ENCODE measurements at places on chromosomes 3 and 15.

DNA sequence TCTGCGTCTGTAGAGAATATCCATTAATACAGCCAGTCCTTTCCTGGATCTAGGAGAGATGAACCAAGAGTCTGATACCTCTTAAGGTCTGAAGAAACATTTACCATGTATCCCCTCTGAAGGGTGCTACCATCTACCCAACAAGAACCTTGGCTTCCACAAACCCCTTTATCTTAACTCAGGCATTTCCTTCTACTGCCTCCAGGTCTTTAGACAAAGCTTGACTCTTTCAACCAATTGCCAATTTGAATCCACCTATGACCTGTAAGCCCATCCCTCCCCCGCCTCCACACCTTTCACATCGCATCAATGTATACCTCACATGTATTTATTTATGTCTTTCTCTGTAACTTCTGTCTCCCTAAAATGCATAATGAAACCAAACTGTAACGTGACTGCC, 139.5 kb downstream of the SNRK start:
- no peak for DNase-seq

- no peak for DNase-seq
Observed at GRCh38 chr15:90597577-90597976, 67.9 kb downstream of the CRTC3 start.

- DNase-seq: no peak
Observed at GRCh38 chr3:117708601-117709000, 999.0 kb downstream of the TUSC7 start.

DNA sequence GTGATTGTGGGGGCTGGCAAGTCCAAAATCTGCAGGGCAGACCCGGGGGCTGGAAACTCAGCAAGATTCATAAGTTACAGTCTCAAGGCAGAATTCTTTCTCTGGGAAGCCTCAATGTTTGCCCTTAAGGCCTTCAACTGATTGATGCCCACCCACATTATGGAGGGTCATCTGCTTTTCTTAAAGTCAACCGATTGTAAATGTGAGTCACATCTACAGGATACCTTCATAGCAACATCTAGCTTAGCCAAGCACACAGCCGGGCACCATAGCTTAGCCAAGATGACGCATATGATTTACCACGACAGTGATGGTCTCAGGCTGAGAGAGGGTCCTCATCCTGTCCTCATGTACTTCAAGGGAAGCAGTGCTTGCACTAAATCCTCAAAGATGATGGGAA, 43.5 kb downstream of the IDH2 start:
- no peak for DNase-seq

DNA sequence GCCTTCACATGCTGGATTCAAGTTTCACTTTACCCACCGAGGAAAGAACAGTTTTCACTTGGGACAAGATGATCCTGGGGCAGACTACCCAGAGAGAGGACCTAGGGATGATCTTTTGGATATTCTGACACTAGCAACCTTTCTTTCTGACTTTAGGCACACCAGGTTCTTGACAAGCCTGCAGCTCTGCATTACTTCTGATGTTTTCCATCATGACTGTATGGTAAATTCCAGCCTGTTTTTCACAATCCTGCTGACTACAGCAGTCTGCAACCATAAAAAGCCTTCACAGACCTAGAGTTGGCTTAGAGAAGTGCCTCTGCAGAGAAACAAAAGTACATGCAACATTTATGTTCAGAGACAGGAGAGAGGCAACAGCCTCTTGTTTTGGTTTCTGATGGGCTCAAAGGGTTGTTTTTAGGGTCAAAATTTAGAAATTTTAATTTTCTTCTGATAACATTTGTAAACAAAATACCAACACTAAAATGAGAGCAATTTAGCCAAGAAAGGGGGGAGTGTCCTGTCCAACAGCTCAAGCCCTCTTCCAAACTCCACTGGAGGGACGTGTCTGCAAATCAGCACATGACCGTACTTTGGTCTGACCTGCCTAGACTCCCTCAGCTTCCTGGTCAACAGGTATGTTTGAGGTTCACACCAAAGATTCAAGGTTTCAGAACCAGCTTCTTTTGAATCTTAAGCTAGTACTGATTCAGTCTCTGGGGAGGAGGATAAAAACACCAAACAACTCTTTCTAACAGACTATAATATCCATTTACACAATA, 799 bp downstream of the ABI3BP start:
- DNase-seq: no peak

GRCh38 chr3:73215281-73215680, 153.8 kb downstream of the EBLN2 start:
- DNase-seq: no peak

DNA sequence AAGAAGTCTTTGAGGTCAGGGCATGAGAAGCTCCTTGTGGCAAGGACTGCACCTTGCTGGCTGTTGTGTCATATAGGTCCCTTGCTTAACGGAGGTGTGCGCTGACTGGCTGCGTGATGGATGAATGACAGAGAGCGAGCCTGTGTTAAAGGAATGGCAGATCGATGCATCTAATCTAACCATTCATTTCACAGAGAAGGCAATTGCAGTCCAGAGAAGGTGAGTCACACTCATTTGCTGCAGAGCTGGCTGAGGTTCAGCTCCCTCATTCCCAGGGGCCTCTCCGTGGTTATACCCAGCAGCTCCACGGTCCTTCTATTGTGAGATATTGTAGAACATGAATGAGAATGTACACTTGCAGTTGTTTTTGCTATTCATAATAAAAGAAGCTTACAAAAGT, 289.3 kb downstream of the EPHB1 start:
- DNase-seq: no peak

- DNase-seq: no peak
Observed at GRCh38 chr3:64705946-64706345, 18.1 kb upstream of the ADAMTS9 start.

DNA sequence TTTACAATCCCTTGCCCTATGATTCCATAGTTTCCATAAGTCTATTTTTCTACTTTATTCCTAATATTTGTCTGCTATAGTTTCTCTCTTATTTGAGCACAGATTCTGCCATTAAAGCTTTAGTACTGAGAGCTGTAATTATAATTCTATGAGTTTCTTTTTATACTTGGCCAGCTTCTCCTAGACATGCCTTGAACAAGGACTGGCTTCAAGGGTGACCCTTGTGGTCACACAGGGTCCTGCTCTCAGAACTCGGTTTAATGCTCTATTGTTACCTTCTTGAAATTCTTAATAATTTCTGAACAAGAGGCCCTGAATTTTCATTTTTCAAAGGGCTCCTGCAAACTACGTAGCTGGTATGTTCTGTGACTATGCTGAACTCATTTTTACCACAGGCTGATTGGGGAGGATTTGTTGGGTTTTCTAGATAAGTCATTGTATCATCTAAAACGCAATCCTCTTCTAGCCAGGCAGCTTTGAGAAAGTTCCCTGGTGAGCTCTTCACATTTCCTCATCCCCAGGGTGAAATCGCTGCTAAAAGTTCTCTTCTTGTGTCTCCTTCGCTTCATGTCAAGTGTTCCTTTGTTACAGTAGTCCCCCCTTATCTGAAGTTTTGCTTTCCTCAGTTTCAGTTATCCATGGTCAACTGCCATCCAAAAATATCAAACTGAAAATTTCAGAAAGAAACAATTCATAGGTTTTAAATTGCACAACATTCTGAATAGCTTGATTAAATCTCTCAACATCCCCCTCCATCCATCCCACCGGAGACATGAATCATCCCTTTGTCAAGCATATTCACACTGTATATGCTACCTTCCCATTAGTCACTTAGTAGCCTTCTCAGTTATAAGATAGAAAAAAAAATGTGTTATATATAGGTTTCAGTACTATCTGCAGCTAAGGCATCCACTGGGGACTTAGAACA, 12.6 kb upstream of the PLCL2 start:
- DNase-seq: no peak

- no peak for DNase-seq
Observed at GRCh38 chr3:105780107-105780506, 88.7 kb downstream of the CBLB start.

- no peak for DNase-seq
Observed at GRCh38 chr3:194224471-194225417, 88.8 kb downstream of the HES1 start.

DNA sequence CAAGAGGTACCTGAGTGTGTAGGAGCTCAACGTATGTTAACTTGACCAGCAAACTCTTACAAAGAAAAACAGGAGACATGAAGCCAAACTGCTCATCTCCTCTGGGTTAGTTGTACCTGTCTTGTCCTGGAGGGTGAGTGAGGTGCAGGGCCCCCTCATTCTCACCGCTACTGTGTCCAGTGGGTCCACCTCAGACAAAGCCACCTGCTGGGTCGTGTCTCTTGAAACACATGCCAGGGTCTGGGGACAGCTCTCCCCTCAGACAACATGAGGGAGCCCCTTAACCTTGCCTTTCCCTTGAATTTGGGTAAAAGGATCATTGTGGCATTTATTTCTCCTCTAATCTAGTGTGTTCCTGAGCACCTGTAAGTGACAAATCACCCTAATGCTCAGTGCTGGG, 185.6 kb downstream of the TLE3 start:
- DNase-seq: no peak

DNA sequence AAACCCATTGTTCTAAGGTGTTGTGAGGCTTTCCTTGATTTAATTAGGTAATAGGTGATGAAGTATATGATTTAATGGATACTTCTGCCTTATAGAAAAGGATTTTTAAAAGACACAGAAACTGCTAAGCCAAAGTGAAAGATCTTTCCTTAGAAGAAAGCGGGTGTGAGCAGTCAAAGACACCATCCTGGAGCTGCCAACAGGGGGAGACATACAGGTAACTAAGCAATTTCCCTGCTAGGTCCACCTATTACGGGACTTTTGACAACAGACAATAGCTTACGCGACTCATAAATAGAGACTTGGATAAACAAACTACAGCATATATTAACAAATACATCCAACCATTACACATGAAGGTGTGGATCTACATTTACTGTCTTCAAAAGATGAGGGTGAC, 669.5 kb downstream of the SQOR start:
- no peak for DNase-seq

DNA sequence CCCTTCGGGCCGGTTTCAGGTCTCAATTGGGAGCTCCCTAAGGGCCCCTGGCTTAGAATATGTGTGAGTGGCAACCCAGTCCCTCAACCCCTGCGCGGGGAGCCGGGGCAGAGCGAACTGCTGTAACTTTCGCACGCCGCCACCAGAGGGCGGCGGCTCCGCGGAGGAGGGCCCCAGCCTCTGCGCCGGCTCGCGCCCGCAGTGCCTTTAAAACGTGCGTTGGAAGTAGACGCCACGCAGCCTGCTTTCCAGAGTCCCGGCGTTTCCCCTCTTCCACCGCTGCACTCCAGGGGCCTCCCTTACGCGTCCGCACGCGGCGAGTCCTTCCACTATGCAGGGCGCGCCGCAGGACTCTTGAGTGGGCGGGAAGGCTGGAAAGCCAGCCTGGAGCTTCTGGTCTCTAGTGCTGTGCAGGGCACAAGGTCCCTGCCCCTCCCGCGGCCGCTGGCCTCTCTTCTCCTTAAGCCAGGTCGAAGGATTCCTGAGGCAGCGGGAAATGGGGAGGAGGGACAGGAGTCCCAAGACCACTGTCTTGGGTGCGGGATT, 23.7 kb upstream of the RNU6-1 start:
- peak; percentile 55 for DNase-seq

DNA sequence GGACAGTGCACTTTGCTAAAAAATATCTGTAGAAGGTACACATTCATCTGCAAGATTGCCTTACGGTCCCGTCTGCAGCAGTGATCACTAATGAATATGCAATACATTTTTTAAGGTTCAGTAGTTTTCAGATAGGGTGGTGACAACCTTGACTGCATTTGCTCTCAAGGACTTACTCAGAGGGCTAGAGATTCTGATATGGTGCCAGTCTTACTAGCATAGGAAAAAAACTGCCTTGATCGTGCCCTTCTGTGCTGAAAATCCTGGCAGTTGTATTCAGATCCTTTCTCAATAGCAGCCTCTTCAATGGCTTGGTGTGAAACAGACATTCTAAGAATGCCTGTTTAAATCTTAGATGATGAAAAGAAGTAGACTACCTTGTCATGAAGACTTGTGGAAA, 411.9 kb upstream of the CCDC54 start:
- DNase-seq: no peak

DNA sequence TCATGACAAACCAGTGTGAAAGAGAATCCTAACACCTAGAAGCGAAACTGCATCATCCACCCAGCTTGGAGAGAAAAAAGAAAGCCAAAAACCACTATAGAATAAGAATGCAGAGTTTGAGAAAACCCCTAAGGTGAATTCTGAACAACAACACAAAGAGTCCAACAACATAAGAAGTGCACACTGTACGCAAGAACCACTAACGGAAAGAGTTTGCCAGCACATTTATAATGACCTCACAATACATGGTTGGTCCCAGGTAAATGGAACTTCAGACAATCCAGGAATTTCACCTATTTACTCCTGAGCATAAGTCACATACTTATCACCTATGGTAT, 128.3 kb upstream of the BHLHE40 start:
- DNase-seq: no peak

- no peak for DNase-seq
Observed at GRCh38 chr15:27582726-27583410, 516.2 kb downstream of the OCA2 start.

GRCh38 chr3:112699436-112699978, 58.6 kb upstream of the CCDC80 start:
- DNase-seq: no peak

- no peak for DNase-seq
Observed at GRCh38 chr3:141849056-141849815, 27.2 kb upstream of the ATP1B3 start.

DNA sequence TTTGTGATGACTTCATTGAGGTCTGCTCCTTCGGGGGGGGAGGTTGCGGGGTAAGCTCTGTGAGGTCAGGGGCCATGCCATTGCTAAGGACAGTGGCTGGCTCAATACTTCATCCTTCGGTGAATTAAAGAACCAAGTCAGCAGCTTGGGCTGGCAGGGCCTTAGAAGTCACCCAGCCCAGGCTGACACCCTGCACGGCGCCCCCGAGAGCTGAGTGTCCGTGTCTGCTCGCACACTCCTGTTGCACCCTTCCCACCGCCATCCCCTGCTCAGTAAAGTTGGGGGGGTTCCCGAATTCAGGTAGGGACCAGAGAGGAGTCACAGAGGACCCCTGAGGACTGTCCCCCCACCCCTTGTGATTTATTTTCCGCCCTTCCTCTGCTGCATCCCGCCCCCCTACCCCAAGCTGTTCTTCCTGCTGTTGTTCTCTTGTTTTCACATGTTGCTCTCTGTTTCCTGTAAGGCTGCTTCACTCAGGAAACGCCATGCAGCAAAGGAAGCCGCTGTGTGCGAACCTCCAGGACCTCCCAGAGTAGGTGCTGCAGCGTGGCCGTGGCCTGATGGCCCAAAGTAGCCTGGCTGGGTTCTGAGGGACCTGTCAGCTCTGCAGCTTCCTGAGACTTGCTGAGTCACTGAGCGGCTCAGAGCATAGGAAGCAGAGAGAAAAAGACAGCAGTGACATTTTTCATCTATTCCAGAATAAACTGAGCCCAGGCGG, 14.4 kb downstream of the EFCC1 start:
- DNase-seq: no peak

- no peak for DNase-seq
Observed at GRCh38 chr3:71318458-71318827, 265.1 kb downstream of the FOXP1 start.

- DNase-seq: no peak
Observed at GRCh38 chr15:74727727-74728126, 2.4 kb upstream of the CYP1A1 start.

GRCh38 chr3:120471643-120472042, 20.9 kb upstream of the FSTL1 start:
- no peak for DNase-seq
